ENCODE measurements at places on chromosomes 5 and 9.

- no peak for DNase-seq
These were observed 13.1 kb downstream of the NACC2 start for GRCh38 chr9:136081826-136082495.

GRCh38 chr9:110334183-110334582, 3.5 kb downstream of the TXNDC8 start:
- DNase-seq: no peak

DNA sequence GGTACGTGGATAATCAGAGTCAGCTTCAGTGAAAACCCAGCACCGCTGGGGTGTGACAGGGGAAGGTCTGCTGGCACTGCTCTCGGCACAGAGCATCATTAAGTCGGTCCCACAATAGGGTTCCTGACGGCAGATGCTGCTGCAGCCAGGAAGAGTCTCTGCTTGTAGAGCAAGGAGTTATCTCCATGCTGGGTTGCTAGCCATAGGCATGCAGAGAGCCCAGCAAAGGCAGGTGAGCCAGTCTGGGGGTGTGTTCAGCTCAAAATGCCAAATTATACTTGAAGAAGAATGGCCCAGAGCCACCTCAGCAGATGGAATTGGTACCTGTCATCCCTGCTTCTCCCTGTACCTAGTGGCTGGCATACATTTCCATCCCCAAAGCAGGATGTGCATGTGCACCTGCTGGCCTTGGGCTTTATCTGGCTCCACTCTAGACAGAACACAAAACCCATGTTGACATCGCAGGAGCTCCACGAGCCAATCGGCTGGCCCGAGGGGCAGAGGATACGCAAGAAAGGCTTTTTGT, 100.8 kb downstream of the WDR41 start:
- no peak for DNase-seq

DNA sequence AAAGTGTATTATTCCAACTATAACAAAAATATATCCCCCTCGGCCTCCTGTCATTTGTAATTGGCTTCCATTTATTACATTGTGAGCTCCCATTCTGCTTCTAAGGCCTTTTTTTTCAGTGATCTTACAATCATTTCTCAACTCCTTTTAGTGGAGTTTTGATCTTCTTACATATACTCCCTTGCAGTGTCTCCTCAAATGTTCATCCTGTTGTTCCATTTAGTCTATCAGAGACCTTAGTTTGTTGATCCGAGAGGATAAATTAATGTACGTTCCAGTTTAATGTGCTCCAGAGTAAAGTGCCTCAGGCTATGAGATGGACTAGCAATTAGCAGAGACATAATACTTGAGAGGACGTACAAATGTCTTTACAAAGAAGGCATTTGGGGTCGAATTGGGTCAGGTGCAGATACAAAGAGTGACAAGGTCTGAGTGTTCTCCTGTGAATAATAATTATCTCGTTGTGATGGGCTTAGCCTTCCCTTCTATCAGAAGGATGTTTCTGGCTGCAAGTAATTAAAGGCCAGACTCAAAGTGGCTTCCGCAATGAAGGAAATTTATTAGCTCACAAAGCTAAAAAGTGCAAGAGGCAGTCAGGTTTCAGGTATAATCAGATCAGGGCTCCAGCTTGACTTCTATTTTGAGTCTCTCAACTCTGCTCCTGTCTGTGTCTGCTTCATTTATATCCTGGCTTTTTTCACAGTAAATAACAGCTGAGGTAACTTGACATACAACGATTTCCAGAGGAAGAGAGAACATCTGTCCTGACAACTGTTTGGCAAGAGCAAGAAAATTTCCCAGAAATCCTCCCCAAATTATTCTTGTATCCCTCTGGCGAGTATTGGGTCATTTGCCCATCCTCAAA, 30.1 kb downstream of the ARRDC3 start:
- DNase-seq: no peak

GRCh38 chr9:130751631-130752355, 58.2 kb downstream of the EXOSC2 start:
- no peak for DNase-seq

- no peak for DNase-seq
These were observed 121.1 kb downstream of the CYLC2 start for GRCh38 chr9:103116246-103116645.

DNA sequence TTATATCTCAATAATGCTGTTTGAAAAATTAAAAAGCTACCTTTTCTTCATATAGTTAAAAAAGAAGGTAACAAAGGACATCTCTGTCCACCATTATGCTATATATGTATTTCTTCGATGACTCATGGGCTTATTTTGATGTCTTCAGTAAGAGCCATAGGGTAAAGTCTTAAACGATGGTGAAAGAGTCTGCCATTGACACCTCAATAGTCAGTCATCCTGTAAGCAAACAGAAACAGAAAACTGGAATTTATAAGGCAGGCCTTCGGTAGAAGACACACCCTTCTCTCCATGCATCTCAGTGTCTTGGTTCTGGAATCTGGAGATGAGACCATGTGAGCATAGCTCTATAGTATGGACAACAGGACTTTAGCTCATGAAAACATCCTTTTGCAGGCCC, 87.0 kb upstream of the ZNF462 start:
- no peak for DNase-seq

Data from HS-5 (cell line).